Tibial nerve (tissue), 4 donors: ENCODE measurements at places on chromosomes 7 and 10. TPM values are rescaled to one million over a fixed set of nuclear protein-coding genes. Genes with fewer than 3 reads are reported as not detected.
A peak's percentile ranks its signal among the peaks of the same experiment; 100 is the strongest.

ECHDC3 gene
- total RNA-seq, result 73.2 TPM

AKR1E2 gene
- total RNA-seq, result 12.7 TPM

CRHR2 gene
- total RNA-seq, result not detected

ITGA8 gene
- total RNA-seq, result 5.5 TPM

NUTM2D gene
- total RNA-seq, result 7.2 TPM

- no peak for DNase-seq
- no peak overlapping the region for H3K4me3 ChIP-seq
- no peaks in the 10 kb centered on the region for H3K4me1 ChIP-seq
- H3K27me3 ChIP-seq, result no peaks in the 10 kb centered on the region
- H3K36me3 ChIP-seq, result no peaks in the 10 kb centered on the region
Measured at GRCh38 chr7:6166443-6166891, 106.0 kb downstream of the CYTH3 start.

GRCh38 chr7:130490311-130490791 lies 1.5 kb upstream of the MEST start:
- no peak for DNase-seq
- H3K36me3 ChIP-seq, result no peaks in the 10 kb centered on the region
- H3K4me3 ChIP-seq, result peak overlapping the region; percentile 33
- H3K4me1 ChIP-seq, result peaks cover 5% of the 10 kb centered on the region
- H3K27me3 ChIP-seq, result no peaks in the 10 kb centered on the region

GRCh38 chr10:80540981-80541750 lies 3.5 kb downstream of the SH2D4B start:
- no peaks in the 10 kb centered on the region for H3K36me3 ChIP-seq
- no peak overlapping the region for H3K27ac ChIP-seq
- no peak overlapping the region for H3K4me3 ChIP-seq
- H3K27me3 ChIP-seq, result no peaks in the 10 kb centered on the region

DNA sequence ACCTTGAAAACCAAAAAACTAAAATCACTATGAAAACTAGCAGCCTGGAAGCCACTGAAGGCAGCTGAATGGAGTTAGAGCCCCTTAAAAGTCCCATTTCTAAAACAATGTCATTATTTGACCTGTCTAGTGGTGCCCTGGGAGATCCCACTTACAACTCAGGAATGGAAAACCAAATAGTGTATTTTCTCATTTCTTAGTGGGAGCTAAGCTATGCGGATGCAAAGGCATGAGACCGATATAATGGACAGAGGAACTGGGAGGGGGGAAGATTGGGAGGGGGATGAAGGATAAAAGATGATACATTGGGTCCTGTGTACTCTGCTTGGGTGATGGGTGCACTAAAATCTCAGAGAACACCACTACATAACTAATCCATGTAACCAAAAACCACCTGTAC lies 9.8 kb upstream of the GIMAP2 start:
- no peaks in the 10 kb centered on the region for H3K4me1 ChIP-seq
- no peaks in the 10 kb centered on the region for H3K27me3 ChIP-seq
- no peaks in the 10 kb centered on the region for H3K36me3 ChIP-seq
- H3K4me3 ChIP-seq, result no peak overlapping the region
- H3K27ac ChIP-seq, result peak overlapping the region; percentile 32
- no peak for DNase-seq

DNA sequence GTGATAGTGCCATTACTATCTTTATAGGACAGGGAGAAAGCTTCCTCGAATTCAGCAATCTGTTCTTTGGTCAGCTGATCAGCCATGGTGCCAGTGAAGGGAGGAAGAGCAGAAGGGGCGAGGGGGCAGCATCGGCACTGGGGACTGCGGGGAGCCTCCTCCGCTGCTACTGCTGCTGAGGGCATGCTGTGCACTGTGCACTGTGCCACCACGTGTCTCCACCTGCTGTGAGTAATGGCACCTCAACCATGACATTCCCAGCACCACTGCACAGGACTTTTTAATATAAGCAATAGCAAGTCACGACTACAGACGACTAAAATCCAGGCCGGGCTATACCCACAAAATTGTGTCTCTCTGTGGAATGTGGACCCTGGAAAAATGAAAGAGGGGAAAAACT lies 105.0 kb upstream of the LANCL2 start:
- no peaks in the 10 kb centered on the region for H3K4me1 ChIP-seq
- H3K4me3 ChIP-seq, result no peak overlapping the region
- H3K36me3 ChIP-seq, result no peaks in the 10 kb centered on the region
- H3K27ac ChIP-seq, result no peak overlapping the region
- DNase-seq, result no peak
- H3K27me3 ChIP-seq, result no peaks in the 10 kb centered on the region

DNA sequence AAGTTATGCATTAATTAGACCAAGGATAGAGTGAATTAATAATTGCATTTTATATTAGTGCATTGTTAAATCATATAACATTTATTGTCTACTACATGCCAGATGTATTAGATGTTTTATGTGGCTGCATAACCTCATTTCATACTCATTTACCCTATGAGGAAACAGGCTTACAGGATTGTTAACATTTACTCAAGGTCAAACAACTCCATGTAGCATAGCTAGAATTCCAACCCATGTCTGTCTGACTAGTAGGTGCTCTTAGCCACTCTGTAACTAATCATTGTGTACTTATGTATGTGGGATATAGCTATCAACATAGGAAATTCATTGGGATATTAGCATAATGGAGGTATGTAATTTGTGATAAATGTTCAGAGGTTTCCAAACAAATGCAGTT lies 46.3 kb downstream of the PHYHIPL start:
- no peaks in the 10 kb centered on the region for H3K36me3 ChIP-seq
- H3K27ac ChIP-seq, result no peak overlapping the region
- no peaks in the 10 kb centered on the region for H3K27me3 ChIP-seq
- no peak for DNase-seq
- H3K4me1 ChIP-seq, result no peaks in the 10 kb centered on the region
- no peak overlapping the region for H3K4me3 ChIP-seq

DNA sequence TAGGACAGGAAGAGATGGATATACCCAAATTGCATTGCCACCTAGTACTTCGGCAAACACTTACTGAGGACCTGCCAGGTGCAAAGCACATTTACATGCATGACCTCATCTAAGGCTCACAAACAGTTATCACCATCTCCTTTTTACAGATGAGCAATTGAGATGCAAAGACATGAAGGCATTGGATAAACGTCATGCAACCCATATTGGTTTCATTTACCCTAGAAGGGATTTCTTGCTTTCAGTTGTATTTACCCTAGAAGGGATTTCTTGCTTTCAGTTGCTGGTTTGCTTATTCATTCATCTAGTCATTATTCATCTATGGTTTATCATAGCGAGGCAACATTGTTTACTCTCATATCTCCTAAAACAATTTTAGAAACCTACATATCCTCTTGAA lies 52.2 kb downstream of the STEAP1B start:
- DNase-seq, result no peak
- H3K36me3 ChIP-seq, result no peaks in the 10 kb centered on the region
- peaks cover 33% of the 10 kb centered on the region for H3K4me1 ChIP-seq

- H3K36me3 ChIP-seq, result peaks cover 47% of the 10 kb centered on the region
- peaks cover 13% of the 10 kb centered on the region for H3K4me1 ChIP-seq
- no peak overlapping the region for H3K27ac ChIP-seq
- no peaks in the 10 kb centered on the region for H3K27me3 ChIP-seq
Measured at GRCh38 chr10:101968940-101969321, 87.0 kb downstream of the ARMH3 start.

- DNase-seq, result no peak
- no peaks in the 10 kb centered on the region for H3K27me3 ChIP-seq
- H3K27ac ChIP-seq, result no peak overlapping the region
- no peak overlapping the region for H3K4me3 ChIP-seq
Measured at GRCh38 chr10:125006188-125006680, 64.3 kb downstream of the ZRANB1 start.

- no peak overlapping the region for H3K27ac ChIP-seq
- no peaks in the 10 kb centered on the region for H3K27me3 ChIP-seq
- peaks cover under 1% of the 10 kb centered on the region for H3K36me3 ChIP-seq
- DNase-seq, result no peak
Measured at GRCh38 chr10:12179606-12180170, 16.0 kb downstream of the NUDT5 start.

DNA sequence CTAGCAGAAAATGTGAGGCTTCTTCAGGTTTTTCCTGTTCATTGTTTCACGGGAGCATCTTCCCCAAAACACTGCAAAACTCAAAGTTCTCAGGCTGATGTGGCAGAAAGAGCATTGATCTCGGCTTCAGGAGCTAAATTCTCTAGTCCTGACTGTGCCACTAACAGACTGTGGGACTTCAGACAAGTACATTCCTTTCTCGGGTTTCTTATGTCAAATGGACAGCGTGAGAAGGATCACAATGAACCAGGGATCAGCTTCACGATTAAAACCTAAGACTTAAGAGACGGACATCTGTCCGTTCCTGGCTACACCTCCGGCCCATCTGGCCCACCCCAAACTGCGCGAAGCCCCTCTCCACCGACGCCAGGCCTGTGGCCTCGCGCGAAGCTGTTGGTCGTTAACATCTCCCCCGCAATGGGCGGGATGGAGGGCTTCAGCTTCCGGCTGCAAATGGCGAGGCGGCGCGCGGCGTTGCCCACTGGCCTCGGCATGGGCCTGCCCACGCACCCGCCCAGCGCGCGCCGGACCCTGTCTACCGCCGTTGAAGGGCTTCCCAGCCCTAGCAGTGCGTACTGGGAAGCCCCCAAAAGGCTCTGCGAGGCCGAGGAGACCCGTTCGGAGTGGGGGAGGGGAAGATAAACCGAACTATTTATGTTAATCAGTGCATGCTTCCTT lies 549 bp upstream of the DDX50 start:
- H3K36me3 ChIP-seq, result no peaks in the 10 kb centered on the region
- peaks cover 21% of the 10 kb centered on the region for H3K4me1 ChIP-seq
- no peaks in the 10 kb centered on the region for H3K27me3 ChIP-seq

GRCh38 chr7:129786825-129787563 lies 165.8 kb downstream of the UBE2H start:
- H3K27ac ChIP-seq, result no peak overlapping the region
- no peak overlapping the region for H3K4me3 ChIP-seq

DNA sequence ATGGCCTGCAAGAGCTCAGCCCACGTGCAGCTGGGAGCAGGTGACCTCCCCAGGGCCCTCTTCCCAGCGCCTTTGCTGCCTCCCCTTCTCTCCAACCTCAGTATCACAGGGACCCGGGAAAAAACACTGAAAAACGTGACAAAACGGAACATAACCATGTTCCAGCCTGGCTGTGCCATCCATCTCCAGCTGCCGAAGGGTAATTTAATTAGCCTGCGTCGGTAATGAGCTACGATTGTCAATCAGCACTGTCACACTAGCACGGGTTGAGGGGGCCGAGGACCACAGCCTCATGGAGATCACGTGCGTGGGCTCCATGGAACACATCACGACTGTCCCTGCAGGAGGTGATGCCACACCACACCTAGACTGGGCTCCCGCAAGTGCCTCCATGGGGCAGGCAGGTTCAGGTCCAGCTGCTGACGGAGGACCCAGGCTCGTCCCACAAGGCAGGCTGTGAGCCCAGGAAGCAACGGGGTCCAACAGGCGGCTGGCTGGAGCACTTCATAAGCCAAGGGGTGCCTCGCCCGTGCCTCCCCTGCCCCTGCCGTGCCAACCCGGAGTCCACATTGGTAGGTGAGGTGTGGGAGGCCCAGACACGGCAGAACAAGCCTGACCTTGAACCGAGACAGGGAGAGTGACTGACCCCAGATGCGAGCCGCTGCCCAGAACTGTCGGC lies 199.5 kb downstream of the ELFN1 start:
- DNase-seq, result no peak
- H3K36me3 ChIP-seq, result peaks cover 20% of the 10 kb centered on the region
- no peaks in the 10 kb centered on the region for H3K27me3 ChIP-seq
- H3K4me1 ChIP-seq, result no peaks in the 10 kb centered on the region
- H3K4me3 ChIP-seq, result no peak overlapping the region

DNA sequence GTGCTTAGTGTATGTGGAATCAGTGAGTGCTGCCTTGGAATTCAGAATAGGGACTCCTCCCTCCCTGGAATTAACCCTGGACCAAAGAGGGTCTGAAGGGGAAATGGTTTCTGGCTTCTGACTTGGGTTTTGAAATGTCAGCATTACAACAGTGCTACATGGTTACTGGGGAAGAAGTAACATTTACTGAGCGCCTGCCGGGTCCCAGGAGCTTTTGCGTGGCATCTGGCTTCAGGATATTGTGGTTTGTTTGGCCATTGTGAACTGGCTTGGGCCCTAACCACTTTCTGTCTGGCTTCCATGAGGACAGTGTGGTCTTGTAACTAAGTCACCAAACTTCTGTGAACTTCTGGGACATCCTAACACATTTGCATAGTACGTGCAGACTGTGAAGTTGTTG lies 21.3 kb downstream of the TSPAN15 start:
- H3K4me1 ChIP-seq, result no peaks in the 10 kb centered on the region
- H3K27me3 ChIP-seq, result no peaks in the 10 kb centered on the region
- H3K4me3 ChIP-seq, result no peak overlapping the region
- no peaks in the 10 kb centered on the region for H3K36me3 ChIP-seq
- peak overlapping the region; percentile 56 for H3K27ac ChIP-seq
- DNase-seq, result no peak

- no peak for DNase-seq
- H3K27ac ChIP-seq, result no peak overlapping the region
- no peaks in the 10 kb centered on the region for H3K36me3 ChIP-seq
- H3K27me3 ChIP-seq, result no peaks in the 10 kb centered on the region
- H3K4me3 ChIP-seq, result no peak overlapping the region
Measured at GRCh38 chr7:118259115-118259514, 34.6 kb downstream of the ANKRD7 start.

- H3K27ac ChIP-seq, result no peak overlapping the region
- DNase-seq, result no peak
- H3K27me3 ChIP-seq, result no peaks in the 10 kb centered on the region
Measured at GRCh38 chr7:70788276-70788675, 343.7 kb upstream of the GALNT17 start.

DNA sequence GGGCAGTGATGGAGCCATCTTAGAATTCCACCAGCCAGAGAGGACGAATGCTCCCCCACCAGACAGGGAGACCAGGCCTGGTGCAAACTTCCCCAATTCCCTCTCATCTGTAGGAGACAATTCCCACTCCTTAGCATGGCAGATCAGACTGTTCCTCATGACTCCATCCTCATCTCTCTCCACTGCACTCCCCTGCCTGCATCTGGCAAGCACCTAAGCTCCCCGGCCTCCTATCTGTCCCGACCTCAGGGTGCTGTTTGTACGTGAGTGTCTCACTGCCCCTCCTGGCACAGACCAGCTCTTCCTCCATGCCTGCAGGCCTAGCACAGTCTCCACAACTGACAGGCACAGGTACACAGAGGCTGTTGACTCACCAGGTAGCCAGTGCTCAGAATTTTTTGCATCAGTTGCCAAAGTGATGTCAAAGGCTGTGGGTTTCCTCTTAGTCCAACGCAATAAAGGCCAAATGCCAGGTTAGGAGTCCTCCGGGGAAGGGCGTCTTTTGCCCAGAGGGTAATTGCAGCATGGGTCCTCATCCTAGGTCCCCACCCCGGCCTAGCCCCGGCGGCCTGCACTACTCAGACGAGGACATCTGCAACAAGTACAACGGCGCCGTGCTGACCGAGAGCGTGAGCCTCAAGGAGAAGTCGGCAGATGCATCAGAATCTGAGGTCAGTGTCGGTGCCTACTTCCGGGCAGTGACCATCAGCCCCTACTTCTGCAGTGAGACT lies 436.8 kb upstream of the FOXK1 start:
- no peaks in the 10 kb centered on the region for H3K4me1 ChIP-seq
- H3K36me3 ChIP-seq, result peaks cover 55% of the 10 kb centered on the region
- no peak overlapping the region for H3K4me3 ChIP-seq
